ENCODE measurements at places on chromosomes 7 and 10.

DNA sequence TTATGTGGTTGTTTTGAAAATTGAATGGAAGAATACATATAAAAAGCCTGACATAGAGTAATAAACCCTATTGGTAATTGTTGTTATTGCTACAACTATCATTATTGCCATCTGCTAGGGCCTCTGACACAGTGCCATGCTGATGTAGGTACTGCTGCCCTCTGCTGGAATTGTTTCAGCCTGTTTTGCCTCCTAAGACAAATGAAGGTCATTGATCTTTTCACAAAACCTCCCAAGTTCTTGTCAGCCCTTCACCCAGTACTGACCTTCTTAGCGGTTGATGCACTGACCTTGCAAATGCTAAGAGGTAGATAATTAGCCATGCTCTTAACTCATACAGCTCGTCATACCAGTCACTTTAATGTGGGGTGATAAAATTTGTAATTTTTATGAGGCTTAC lies 975.2 kb downstream of the SORCS1 start:
- DNase-seq: no peak

DNA sequence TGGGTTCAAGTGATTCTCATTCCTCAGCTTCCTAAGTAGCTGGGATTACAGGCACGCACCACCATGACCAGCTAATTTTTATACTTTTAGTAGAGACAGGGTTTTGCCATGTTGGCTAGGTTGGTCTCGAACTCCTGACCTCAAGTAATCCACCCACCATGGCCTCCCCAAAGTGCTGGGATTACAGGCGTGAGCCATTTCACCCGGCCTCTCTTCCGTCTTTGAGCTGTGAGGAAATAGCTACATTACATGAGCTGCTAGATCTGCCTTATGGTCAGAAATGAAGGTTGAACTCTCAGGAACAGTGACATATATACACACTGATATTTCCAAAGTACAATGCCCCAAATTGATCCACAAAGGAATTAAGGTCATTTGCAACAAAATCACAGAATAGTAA lies 2.4 kb downstream of the BLVRA start:
- DNase-seq: no peak

DNA sequence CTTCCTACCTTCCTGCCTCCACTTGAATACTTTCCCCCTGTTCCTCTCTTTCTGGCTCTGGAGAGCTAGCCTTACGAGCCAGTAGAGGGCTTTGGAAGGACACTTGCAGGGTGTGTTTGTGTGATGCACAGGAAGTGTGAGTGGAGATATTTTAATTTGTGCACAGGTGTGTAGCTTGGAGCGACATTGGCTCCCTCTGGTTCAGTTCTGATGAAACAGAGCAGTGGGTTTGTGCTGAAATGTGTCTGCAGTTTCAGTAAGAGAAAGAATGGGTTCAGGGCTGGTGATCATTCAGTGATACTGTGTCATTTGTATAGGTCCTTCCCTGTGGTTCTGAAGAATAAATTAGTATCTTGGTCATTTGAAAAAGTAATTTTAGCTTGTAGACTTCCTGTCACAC lies 86.9 kb downstream of the SND1 start:
- DNase-seq: no peak

DNA sequence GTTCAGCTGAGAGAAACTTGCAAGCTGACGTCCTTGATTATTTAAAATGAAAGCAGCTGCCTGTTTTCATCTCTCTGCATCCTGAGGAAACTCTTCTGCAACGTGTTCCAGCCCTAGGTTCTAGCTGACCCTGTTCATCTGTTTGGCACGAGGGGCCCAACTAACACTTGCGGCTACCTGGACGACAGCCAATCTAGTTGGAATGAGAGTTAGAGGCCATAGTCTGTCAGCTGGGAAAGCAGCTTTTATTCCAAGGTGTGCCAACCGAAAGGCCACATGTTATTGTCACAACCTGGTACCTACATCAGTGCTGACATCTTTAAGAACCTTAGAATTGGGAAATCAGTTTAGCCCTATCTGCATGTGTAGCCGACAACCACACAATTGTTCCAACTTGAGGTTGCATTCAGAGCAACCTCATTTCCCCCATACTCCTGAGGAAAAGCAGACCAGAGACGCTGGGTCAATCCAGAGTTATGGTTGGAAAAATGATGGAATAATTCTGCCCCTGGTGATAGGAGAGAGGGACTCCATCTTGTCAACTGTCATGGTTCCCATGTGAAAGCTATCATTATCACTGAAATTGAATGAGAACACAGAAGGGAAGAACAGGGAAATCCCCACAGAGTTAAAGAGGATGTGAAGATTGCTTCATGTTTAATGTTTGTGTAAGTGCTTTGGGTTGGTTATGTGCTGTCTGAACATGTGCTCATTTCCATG lies 121.6 kb downstream of the EGFR start:
- DNase-seq: no peak

DNA sequence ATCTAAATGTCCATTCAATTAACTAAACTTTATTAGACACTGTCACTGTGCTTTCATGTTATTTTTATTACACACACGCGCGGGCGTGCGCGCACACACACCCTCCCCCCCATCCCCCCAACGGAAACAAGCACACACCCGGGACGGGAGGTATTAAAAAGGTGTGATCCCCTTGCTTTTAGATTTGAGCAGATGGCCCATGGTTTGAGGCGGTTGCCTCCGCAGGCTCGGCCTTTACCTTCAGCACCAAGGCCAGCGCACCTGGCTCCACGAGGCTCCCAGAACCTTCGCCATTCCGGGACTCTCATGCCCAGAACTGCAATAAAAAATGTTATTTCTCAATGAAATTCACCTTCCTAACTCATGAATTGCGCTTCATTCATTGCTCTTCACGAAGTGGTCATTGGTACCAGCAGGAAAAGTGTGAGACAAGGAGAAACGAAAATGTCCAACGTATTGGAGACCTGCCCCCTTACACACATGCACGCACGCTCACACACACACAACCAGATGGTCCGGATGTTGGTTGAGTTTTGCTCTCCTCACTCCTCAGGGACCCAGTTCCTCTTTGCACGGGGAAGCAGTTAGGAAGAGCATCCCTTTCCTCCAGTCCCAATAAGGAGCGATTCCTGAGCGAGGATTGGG lies 20.8 kb upstream of the PTF1A start:
- no peak for DNase-seq

- DNase-seq: no peak
Observed at GRCh38 chr10:17835688-17836087, 26.5 kb downstream of the MRC1 start.

- no peak for DNase-seq
Observed at GRCh38 chr10:45514291-45515270, 140.6 kb downstream of the ALOX5 start.

- DNase-seq: no peak
Observed at GRCh38 chr10:20634839-20635238, 262.3 kb downstream of the NEBL start.

GRCh38 chr10:93874309-93875031 lies 19.3 kb upstream of the SLC35G1 start:
- no peak for DNase-seq

DNA sequence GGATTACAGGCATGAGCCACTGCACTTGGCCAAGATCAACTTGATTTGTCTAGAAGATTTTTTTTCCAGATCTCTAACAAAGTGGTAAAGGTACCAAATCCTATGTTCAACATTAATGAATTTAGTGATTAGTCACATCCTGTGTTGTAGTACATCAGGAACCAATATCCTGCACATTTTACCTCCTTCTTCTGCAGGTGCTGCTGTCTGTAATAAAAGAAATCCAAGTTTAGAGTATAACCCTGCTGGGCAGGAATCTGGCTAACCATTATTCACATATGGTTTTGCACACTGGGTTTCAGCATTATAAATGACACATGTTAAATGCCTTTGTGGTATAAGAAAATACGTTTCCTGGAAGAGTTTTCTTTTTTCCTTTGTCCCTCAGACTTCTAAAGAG lies 10.8 kb downstream of the PARD3 start:
- no peak for DNase-seq

GRCh38 chr7:33698041-33698440 lies 207.3 kb upstream of the BMPER start:
- no peak for DNase-seq

GRCh38 chr7:100886142-100886935 lies 3.2 kb downstream of the UFSP1 start:
- DNase-seq: no peak

DNA sequence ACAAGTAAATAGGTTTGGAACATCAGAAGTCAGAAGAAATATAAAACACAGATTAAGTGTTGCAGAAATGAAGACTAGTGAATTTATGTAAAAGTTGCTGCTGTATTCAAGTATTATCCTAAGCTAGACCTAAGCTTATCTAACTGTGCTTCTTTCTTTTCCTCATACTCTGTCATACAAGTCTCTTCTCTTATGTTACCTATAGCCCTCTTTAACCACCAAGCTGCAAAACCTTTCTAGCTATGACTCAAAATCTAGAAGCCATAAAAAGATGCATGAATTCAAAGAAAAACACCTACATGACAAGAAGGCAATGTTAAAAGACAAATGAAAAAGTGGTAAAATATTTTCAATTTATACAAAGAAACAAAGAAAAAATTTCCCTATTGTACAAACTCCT lies 23.0 kb downstream of the DENND11 start:
- DNase-seq: no peak

- DNase-seq: no peak
Observed at GRCh38 chr10:116118847-116119246, 154.2 kb downstream of the GFRA1 start.

DNA sequence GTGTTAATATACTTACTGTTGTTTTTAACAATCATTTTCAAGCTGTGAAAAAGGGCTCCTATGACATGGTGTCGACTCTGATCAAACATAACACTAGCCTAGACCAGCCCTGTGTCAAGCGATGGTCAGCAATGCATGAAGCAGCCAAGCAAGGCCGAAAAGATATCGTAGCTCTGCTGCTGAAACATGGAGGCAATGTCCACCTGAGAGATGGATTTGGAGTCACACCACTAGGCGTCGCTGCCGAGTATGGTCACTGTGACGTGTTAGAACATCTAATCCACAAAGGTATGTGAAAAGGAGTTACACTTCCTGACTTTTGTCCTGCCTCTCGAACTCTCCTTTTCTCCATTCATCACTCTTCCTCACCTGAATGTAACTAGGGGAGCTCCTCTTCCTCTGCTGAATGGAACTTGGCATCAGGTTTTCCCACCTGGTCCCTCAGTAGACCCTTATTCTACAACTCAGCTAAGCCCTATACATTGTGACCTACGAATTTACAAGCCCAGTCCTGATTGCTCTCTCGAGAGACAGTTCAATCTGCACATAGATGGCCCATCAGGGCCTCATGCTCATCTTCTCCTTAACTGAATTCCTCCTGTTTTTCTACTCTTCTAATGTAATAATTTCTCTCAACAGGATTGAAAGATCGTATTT lies 23.0 kb downstream of the ASB15 start:
- peak; percentile 19 for DNase-seq

DNA sequence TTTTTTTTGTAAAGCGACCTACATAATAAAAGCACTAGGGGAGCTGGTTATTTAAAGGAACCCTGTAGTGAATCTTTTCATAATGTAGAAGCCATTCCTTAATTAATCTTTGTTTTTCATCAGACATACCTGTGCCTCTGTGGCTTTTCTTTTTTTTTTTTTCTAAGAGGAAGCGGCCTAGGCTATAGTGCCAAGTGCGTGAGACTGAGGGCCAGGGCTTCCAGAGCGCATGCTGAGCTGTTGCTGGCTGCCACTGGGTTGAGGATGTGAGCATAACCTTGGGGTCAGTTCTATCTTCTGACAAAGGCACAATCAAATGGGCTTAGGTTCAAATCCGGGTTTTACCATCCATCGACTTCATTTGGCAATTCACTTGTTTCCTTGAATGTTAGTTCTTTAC lies 103.7 kb downstream of the NEUROD6 start:
- no peak for DNase-seq

DNA sequence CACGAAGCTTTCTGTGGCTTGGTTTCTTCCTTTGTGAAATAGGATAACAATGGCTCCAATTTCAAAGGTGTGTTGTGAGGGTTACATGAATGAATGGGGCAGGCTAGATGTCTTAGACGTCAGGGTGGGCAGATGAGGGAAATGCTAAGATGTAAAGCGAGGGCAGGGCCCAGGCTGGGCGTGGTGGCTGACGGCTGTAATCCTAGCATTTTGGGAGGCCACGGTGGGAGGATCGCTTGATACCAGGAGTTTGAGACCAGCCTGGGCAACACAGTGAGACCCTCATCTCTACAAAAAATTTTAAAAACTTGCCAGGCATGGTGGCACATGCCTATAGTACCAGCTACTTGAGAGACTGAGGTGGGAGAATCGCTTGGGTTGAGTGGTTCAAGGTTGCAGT lies 607.7 kb upstream of the FOXK1 start:
- no peak for DNase-seq

- DNase-seq: no peak
Observed at GRCh38 chr7:55591282-55591931, 19.1 kb upstream of the VOPP1 start.
